ENCODE measurements at places on chromosomes 2 and 18.

DNA sequence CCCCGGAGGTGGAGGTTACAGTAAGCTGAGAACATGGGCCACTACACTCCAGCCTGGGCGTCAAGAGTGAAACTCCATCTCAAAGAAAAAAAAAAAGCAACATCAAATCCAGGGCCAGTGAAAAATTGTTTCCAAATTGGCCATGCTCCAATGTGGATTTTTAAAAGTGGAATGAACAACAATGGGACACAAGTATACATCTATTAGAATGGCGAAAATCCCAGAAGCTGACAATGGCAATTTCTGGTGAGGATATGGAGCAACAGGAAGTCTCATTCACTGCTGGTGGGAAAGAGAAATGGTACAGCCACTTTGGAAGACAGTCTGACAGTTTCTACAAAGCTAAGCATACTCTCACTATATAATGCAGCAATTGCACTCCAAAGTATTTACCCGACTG, 161.4 kb downstream of the UXS1 start:
- no peak for DNase-seq

DNA sequence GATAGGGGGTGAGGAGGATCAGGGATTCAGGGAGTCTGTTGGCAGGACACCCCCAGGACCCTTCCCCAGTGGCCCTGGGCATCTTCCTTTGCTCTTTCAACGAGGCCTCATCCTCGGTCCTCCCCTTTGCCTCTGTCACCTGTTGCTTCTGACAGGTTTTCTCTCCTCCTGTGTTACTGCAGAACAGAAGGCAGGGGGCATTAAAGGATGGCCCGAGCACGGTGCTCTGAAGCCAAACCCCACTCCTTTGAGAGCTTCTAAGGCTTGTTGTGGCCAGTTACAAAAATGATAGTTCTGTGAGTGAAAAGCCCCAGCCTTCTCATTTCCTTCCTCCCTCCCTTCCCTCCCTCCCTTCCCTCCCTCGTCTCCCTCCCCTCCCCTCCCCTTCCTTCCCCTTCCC, 82.5 kb downstream of the THNSL2 start:
- DNase-seq, result no peak

DNA sequence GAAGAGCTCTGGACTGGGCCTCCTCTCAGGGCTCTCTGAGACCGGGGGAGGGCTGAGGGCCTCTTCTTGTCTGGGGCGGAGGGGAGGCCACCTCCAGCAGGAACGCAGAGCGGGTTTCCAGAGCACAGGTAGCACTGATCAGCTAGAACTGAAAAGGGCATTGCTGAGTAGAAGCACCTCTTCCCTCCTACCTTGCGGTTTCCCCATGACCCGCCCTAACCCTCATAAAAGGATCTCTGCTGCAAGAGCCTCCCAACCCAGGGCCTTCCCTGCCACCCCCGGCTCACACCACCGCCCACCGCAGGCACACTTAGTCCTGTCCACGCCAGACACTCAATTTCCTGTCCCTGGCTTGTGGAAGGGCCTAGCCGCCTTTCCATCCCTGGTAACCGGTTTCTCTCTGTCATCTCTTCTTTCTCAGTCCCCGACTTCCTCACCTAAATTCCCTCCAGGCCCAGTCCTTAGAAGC, 966 bp downstream of the ADCY3 start:
- no peak for DNase-seq

DNA sequence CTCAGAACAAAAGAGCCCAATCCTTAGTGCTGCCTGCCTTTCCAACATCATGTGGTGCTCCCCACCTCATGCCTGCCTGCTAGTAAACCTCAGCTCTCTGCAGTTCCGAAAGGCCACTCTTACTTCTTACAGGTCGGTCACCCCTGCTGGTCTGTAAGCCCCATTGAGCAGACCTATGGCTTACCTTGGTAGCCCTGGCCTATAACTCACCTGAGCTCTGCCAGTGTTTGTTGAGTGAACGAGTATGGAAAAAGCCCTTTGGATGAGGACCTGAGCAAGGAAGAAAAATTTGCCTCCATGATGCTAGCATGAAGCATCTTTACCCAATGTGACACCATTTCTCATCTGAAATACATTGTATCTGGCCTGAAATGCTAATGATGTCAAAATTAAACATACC, 83.3 kb downstream of the LIPG start:
- DNase-seq, result no peak

DNA sequence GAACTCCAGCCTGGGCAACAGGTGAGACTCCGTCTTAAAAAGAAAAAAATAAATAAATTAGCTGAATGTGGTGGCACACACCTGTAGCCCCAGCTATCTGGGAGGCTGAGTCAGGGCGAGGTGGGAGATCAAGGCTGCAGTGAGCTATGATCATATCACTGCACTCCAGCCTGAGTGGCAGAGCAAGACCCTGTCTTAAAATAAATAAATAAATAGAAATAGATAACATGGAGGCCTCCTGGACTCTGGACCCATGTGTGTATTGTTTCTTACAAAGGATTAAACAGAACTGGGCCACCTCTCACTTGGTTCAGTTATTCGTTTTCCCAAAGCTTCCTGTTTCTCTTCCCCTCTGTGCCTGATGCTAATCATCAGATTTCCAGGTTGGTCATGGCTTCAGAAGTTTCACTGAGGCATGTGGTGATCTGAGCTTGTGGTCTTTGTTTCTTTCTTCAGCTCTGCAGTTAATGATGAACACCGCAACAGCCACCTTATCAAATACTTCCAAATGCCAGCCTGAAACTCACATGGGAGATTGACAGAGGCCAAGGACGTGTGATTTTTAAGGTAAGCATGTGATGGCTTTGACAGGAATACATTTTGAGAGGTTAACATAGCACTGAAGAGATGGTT, 83.3 kb upstream of the MAP4K4 start:
- no peak for DNase-seq

DNA sequence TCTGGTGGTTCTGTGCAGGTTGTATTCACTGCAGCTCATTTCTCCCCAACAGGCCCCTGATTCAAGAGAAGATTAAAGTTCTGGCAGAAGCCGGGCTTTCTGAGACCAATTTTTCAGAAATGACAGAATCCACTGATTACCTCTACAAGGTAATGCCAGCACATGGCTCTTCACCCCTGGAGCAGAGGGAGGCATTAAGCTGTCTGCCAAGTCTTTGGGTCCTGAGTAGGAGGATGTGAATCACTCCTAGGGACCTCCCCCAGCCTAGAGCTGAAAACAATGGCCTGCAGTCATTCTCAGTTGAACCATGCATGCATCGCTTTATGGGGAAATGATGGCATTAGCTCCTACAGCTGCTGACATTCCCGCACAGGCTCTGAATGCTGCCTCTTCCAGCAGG, 20.5 kb upstream of the RPL37A start:
- no peak for DNase-seq

GRCh38 chr2:190350371-190350770, 7.0 kb downstream of the INPP1 start:
- no peak for DNase-seq

DNA sequence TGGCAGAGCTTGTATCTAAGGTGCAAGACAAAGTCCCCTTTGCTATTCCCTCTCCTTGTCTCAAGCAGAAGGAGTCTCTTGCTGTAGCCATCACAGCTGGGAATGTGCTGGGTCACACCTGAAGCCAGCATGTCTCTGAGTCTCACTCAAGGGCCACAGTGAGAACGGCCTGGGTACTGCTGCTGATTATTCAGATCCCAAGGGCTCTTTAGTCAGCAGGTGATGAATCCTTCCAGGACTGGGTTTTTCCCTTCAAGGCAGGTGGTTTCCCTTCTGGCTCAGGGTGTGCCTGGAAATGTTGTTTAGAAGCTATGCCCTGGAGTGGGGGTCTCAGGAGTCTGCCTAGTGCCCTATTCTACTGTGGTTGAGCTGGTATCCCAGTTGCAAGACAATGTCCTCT, 356.3 kb downstream of the PARD3B start:
- no peak for DNase-seq
